ENCODE measurements at places on chromosomes 5 and 9.

GRCh38 chr9:29213417-29214153 is 1640.3 kb upstream of the C9orf72 start:
- no peak for DNase-seq

- peak; percentile 66 for DNase-seq
These were observed 76.6 kb upstream of the XPA start for GRCh38 chr9:97773723-97774122.

GRCh38 chr9:106613250-106613737 is 249.7 kb upstream of the ZNF462 start:
- no peak for DNase-seq

DNA sequence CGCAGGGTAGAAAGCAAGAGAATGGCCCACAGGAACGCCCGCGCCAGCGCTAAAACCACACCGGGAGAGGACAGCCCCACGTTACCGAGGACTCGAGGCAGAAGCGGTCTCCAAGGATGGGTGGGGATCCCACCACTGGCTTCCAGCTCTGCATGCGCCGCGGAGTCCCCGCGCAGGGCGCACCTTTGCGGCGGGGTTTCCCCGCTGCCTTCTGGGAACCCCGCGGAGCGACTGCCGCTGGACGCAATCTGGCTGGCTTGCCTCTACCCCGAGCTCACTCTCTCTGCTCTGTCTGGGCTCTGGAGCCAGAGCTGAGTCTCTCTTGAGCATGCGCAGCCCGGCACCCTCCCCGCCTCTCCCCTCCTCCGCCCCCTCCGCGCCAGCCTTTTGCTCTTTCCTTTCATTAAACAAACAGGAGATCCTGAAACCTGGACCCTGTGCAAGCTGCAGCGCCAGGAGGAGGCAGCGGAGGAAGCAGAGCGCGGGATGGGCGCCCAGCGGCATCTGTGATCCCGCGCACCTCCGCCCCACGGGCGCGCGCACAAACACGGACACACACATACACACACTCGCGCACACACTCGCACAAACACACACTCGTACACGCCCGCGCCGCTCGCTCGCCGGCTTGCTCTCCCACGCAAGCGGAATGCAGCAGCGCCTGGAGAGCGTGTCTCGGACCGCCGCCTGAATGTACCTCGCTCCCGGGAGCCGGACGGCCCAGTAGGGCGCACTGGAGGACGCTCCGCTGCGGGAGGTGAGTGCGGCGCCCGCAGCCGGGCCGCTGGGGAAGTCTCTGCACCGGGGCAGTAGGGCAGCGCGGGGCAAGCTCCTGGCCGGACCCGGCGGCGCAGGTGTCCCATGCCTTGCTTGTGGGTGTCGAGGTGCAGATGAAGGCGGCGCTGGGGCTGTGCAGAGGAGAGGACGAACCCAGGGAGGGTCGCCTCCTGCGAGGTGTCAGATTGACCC is at the start of gene PLPPR1:
Gene PLPPR1, plus strand, starts transcription at position 382 of the 969 bp plus-strand sequence.
- DNase-seq, result peak; percentile 36

GRCh38 chr5:122462486-122462885 is 150.4 kb downstream of the SNCAIP start:
- DNase-seq, result no peak

- peak; percentile 31 for DNase-seq
These were observed 173.7 kb upstream of the POU5F2 start for GRCh38 chr5:93915142-93915553.

- DNase-seq, result peak; percentile 39
These were observed 660 bp downstream of the SCAMP1 start for GRCh38 chr5:78360924-78361630.

DNA sequence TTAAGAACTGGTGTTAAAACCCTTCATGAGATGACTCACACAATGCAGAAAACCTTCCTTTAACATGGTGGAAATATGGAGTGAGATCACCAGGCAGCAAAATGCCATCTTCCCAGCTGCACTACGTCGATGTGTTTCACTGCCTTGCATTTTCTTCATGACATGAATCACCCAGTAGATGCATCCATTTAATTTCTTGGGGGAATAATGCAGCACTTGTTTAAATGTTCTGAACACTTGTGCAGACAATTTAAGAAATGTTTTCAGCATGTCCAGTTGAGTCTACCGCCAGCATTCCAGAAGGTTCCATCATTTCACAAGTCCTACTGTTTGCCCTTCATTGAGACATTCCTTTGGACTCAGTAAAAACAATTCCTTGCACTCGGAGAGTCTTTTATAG is 81.6 kb downstream of the ADAMTS16 start:
- DNase-seq, result no peak

- no peak for DNase-seq
These were observed 36.9 kb upstream of the PLEKHG4B start for GRCh38 chr5:54876-55569.

DNA sequence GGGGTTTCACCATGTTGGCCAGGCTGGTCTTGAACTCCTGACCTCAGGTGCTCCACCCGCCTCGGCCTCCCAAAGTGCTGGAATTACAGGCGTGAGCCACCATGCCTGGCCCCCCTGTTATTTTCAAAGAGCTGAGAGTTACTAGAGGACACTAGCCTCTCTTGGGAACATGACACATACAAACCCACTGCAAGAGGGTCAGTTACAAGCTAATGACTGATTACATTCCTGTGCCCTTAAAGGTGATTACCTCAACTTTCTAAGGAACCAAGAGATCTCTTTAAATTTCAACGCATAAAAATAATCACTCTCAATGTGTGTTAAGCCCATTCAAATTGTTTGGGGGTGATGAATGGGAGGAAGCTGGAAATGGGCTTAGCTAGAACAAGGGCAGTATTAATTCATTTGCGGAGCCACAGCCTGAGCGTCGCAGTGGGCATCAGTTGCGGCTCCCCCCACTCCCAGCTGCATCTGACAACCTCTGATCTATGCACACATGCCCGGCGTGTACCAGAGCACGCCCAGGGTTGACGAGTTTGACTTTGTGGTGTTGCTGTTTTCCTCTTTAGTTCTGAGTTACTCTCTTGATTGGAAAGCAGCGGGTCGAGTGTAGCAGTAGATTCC is 146.9 kb downstream of the GOLPH3 start:
- no peak for DNase-seq

DNA sequence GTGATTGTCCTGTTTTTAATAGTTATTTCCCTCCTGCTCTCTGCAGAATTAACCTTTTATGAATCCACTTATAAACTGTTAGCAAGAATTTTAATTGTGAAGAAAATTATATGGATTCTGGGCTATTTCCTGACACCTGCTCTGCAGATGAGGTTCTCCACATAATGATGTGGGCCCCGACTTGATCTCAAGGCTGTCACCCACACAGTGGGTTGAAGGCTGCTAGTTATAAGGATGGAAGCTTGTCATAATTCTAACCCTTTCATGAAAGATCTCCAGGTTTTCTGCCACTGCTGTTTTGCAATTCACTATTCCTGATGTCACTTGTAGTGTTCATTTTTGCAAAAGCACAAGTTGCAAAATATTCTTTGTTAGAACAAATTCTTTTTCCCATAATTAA is 69.1 kb upstream of the MAN2A1 start:
- no peak for DNase-seq

DNA sequence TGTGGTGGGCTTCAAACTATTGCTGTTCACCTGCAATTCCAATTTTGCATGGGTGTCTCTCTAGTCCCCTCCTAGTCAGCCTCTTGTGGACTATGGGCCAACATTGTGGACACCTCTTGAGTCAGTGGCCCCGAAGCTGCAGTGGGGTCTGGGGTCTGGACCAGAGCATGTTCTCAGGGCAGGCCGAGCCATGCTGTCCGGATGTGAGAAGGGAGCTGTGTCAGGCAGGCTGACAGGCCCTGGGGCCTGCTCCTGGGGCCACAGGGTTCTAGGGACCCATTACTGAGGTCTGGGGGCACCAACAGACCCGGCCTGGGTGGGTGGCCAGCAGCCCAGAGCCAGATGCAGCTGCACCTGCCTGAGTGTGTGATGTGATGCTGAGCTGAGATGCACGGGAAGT is 16.5 kb upstream of the IRX4 start:
- no peak for DNase-seq

Data from AG08395 (cell line).